Gastrocnemius medialis (tissue), 4 donors: ENCODE measurements at places on chromosomes 1 and 21. TPM values are rescaled to one million over a fixed set of nuclear protein-coding genes. Genes with fewer than 3 reads are reported as not detected.

Gene RAB3B
- 0.02 TPM for total RNA-seq

Gene CBR3
- total RNA-seq: 0.80 TPM

Gene NPL
- total RNA-seq: 6.5 TPM

Gene WDR64
- 0.22 TPM for total RNA-seq

Gene ASCL5
- total RNA-seq: not detected

Gene MAP10
- 2.3 TPM for total RNA-seq

Gene C4BPB
- total RNA-seq: not detected

Gene CHRM3
- 0.07 TPM for total RNA-seq

GRCh38 chr1:6184083-6184783 lies 4.1 kb upstream of the CHD5 start:
- no peak for DNase-seq
- H3K4me3 ChIP-seq: no peak overlapping the region
- H3K4me1 ChIP-seq: no peaks in the 10 kb centered on the region
- H3K27me3 ChIP-seq: peaks cover 18% of the 10 kb centered on the region
- H3K36me3 ChIP-seq: peaks cover 32% of the 10 kb centered on the region

DNA sequence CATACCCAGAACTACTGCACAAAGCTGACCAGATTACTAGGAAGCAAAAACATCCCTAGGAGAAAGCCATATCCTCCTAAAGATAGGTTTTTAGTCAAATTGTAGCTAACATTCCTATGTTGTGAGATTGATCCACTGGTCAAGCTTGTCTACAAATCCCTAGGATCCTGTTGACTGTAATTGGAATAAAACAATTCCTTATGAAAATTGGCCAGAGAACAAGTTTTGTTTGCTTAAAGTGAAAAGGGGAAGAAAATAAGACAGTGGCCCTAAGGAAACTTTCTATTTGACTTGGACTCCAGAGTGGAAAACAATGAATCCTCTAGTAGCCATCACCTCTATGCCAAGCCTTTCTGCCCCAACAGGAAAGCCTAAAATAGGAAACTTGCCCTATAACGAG lies 645.2 kb upstream of the USP24 start:
- no peak overlapping the region for H3K4me3 ChIP-seq
- H3K27ac ChIP-seq: no peak overlapping the region
- H3K36me3 ChIP-seq: no peaks in the 10 kb centered on the region
- peaks cover 4% of the 10 kb centered on the region for H3K4me1 ChIP-seq
- DNase-seq: no peak
- no peaks in the 10 kb centered on the region for H3K27me3 ChIP-seq

DNA sequence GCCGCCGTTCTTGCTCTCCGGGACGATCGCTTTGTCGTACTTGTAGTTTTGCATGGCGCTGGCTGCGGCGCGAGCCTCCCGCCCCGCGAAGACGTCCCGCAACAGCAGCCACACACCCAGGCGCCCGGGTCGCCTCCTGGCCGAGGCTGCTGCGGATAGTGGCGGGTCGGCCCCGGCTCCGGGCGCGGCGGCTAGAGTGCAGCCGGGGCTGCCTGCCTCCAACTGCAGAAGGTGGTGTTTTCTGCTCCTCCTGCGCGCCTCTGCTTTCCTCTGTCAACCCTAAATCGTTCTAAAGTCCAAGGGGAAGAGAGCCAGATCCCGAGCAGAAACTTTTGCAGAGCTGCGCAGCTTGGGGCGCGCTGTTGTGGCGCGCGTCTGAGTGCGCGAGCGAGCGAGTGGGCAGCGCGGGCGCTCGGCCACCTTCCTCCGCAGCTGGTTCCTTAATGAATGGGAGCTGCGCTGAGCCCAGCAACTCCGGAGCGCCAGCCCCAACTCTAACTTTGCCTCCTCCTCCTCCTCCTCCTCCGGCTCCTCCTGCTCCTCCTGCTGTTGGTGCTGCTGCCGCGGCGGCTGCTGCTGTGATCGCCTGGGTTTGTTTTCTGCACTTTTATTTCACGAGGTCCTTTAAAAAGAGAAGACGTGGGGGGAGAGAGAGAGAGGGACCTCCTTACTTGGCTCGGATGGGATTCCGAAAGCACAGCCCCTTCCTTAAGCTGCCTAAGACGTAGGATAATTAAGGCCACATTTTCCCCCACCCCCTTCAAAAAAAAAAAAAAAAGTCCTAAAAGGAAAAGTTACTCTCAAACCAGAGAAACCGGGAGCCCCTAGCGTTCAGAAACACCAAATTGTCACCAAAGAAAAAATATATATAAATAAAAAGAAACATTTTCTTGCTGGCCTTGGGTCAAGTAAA lies at the start of gene PLPP3:
Gene PLPP3, minus strand, starts transcription at position 601 of the 913 bp plus-strand sequence. Its CDS starts 547 bp downstream, at position 54.
- peak; percentile 83 for DNase-seq
- H3K27ac ChIP-seq: peak within 1 kb of the TSS; percentile 95
- no peaks in the 10 kb centered on the region for H3K36me3 ChIP-seq

DNA sequence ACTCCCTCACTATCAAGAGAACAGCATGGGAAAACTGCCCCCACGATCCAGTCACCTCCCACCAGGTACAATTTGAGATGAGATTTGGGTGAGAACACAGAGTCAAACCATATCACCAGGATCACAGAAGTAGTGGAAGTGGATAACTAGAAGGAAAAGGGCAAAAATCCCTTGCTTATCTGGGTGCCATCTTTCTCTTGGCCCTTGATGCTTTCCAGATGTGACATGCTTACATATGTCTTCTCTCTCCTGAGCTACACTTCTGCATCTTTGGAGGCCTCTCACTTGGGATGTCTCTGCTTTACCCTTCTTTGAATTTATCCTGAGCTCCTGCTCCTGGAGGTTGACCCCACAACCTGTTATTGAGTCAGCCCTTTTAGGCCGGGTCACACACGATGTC lies 57.6 kb upstream of the APOBEC4 start:
- H3K36me3 ChIP-seq: no peaks in the 10 kb centered on the region
- no peaks in the 10 kb centered on the region for H3K4me1 ChIP-seq
- H3K27ac ChIP-seq: no peak overlapping the region
- H3K4me3 ChIP-seq: no peak overlapping the region

DNA sequence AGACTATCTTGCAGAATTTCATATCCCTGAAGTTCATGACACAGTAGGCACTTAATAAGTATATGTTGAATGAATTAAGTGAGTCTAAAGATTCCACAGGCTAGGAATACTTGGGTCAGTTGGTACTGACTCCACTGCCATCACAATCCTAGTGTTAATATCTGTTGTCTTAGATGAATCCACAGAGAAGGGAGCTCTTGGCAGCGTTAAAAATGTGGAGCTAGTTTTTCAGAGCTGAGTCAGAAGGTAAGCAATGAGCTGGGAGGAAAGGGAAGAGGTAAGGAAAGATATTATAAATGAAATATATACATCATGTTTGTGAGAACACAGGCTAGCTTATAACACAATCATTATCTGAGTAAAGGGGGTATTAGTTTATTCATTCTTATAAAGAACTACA lies 21.8 kb upstream of the GORAB start:
- no peak overlapping the region for H3K4me3 ChIP-seq
- H3K27me3 ChIP-seq: no peaks in the 10 kb centered on the region
- H3K36me3 ChIP-seq: no peaks in the 10 kb centered on the region
- no peaks in the 10 kb centered on the region for H3K4me1 ChIP-seq
- DNase-seq: no peak
